Ascending aorta (tissue), 2 donors: ENCODE measurements at places on chromosomes 7 and 10.
A peak's percentile ranks its signal among the peaks of the same experiment; 100 is the strongest.

GRCh38 chr7:129247087-129247486, 22.3 kb downstream of the AHCYL2 start:
- no peak overlapping the region for H3K27ac ChIP-seq
- no peak overlapping the region for H3K4me3 ChIP-seq
- H3K4me1 ChIP-seq, result no peaks in the 10 kb centered on the region
- H3K27me3 ChIP-seq, result no peaks in the 10 kb centered on the region

DNA sequence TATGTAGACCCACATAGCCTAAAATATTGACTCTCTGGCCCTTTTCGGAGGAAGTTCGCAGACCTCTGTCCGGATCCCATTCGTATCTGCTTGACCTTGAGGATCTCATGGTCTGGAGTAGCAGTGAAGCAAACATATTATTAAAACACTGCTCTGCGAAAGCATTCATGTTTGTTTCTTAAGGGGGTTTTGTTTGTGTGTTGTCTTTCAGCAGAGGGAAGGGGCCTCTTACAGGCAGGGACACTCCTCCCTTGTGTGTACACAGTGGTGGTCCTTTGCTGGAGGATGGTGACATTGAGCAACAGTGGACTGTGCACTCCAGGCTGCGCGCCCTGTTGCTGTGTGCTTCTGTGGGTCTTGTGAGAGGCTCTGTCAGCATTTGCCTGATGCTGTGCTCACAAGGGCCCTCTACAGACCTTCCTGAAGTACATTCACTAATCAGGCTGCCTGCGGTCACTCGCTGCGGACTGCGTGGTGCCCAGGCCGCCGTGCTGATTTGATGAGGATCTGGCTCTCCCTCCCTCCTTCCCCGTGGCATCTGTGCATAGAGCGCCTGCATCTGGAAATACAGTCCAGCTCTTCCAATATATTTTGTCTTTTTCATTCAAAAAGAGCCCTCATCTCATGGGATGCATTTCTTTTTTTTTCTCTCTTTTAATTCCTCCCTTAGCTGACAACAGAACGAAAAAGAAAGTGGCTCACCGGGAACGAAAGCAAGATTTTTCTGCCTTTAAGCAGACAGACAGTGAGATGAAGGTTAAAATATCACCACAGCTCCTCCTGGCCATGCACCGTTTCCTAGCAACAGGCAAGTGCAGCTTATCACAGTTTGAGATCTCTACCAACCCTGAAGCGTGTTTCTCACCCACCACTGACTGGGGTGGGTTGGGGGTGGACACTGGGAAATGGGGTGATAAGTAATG, 135.8 kb downstream of the CNNM2 start:
- H3K27me3 ChIP-seq, result no peaks in the 10 kb centered on the region
- H3K36me3 ChIP-seq, result no peaks in the 10 kb centered on the region
- H3K4me1 ChIP-seq, result peaks cover 22% of the 10 kb centered on the region
- peak overlapping the region; percentile 46 for H3K4me3 ChIP-seq
- H3K27ac ChIP-seq, result peak overlapping the region; percentile 28
- DNase-seq, result peak; percentile 89

DNA sequence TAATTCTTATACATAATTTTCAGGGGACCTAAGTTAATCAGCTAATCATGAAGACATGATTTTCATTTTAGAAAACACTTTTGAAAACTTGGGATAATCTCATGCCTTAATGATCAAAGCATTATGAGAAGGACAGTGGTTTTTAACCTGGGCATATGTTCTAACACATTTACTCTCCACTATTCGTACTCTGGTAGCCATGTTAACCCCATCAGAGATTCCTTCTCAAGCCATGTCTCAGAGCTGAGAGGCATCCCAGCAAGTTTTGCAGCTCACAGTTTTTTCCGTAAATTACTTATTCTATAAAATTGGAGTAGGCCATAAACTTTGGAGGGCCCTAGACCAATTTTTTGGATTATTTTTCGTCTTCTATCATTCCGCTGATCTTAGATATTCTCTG, 15.7 kb downstream of the AKR1C1 start:
- no peaks in the 10 kb centered on the region for H3K4me1 ChIP-seq
- no peaks in the 10 kb centered on the region for H3K27me3 ChIP-seq
- H3K27ac ChIP-seq, result no peak overlapping the region
- H3K4me3 ChIP-seq, result no peak overlapping the region
- H3K36me3 ChIP-seq, result peaks cover 6% of the 10 kb centered on the region

DNA sequence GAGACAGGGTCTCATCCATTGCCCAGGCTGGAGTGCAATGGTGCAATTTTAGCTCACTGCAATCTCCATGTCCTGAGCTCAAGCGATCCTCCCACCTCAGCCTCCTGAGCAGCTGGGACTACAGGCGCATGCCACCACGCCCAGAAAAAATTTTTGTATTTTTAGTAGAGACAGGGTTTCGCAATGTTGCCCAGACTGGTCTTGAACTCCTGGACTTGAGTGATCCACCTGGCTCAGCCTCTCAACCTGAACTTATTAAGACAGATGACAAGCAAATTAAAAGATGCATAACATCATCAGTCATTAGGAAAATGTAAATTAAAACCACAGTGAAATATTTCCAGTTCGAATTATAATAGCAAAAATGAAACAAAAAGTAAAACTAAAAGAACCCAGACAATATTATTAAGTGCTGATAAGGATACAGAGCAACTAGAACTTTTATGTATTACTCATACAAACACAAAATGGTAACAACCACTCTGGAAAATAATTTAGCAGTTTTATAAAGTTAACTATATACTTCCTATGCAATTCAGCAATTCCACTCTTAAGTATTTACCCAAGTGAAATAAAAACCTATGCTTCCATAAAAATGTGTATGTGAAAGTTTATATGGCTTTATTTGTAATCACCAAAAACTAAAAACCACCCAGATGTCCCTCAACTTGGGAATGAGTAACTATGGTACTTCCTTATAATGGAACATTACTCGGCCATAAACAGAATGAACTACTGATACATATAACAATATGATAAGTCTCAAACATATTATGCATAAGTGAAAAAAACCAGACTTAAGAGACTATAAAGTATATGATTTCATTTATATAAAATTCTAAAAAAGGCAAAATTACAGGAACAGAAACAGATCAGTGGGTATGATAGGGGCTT, 15.3 kb downstream of the ZFAND4 start:
- no peak for DNase-seq
- no peak overlapping the region for H3K27ac ChIP-seq

GRCh38 chr7:78587443-78588044, 789.0 kb downstream of the PHTF2 start:
- no peak overlapping the region for H3K4me3 ChIP-seq
- no peaks in the 10 kb centered on the region for H3K36me3 ChIP-seq
- no peak for DNase-seq
- H3K4me1 ChIP-seq, result no peaks in the 10 kb centered on the region

DNA sequence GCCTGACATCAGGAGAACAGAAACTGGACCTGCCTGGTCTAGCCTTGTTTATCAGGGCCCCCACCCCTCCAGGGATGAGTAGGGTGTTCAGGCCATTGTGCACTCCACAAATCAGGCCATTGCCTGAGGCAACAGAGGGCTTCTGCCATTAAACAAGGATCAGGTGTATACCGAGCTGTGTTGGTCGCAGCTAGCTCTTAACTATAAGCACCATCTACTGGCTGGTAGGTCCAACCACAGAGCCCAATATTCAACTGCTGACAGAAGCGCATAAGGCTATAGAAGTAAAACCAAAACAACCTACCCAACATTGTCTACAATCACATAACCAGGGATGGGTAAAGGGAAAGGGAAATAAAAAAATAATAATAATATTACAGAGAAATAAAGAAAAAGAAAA, 451.7 kb upstream of the TEX47 start:
- no peaks in the 10 kb centered on the region for H3K4me1 ChIP-seq
- no peak for DNase-seq
- no peak overlapping the region for H3K4me3 ChIP-seq
- H3K27me3 ChIP-seq, result no peaks in the 10 kb centered on the region
- H3K36me3 ChIP-seq, result no peaks in the 10 kb centered on the region

- DNase-seq, result no peak
- H3K4me1 ChIP-seq, result no peaks in the 10 kb centered on the region
- H3K27ac ChIP-seq, result no peak overlapping the region
- H3K27me3 ChIP-seq, result no peaks in the 10 kb centered on the region
- no peak overlapping the region for H3K4me3 ChIP-seq
These were observed 12.9 kb upstream of the FIGNL1 start for GRCh38 chr7:50463035-50463434.

- DNase-seq, result peak; percentile 64
- H3K4me1 ChIP-seq, result peaks cover 15% of the 10 kb centered on the region
- no peaks in the 10 kb centered on the region for H3K27me3 ChIP-seq
- no peaks in the 10 kb centered on the region for H3K36me3 ChIP-seq
- H3K4me3 ChIP-seq, result peak overlapping the region; percentile 98
These were observed 839 bp downstream of the IKZF5 start for GRCh38 chr10:123007558-123008354.

DNA sequence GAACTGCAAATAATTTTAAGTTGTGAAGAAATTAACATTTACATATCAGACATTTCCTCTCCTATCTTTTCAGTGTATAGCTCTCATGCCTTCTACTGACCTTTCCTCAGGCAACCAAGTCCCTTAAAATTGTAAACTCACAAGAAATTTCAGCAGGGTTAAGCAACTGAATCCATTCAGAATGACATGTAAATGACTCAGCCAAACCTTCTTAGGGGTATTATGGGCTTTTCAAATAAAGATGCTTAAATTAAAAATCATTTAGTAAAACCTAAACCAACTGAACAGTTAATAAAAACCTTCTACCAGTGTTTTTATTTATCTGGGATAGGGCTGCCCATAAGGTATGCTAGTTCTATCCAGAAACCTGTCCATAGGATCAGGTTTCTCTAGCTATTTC, 20.7 kb downstream of the WAPL start:
- H3K27me3 ChIP-seq, result no peaks in the 10 kb centered on the region
- peaks cover 18% of the 10 kb centered on the region for H3K4me1 ChIP-seq
- H3K27ac ChIP-seq, result no peak overlapping the region
- DNase-seq, result no peak
- H3K36me3 ChIP-seq, result peaks cover 35% of the 10 kb centered on the region
- H3K4me3 ChIP-seq, result no peak overlapping the region

DNA sequence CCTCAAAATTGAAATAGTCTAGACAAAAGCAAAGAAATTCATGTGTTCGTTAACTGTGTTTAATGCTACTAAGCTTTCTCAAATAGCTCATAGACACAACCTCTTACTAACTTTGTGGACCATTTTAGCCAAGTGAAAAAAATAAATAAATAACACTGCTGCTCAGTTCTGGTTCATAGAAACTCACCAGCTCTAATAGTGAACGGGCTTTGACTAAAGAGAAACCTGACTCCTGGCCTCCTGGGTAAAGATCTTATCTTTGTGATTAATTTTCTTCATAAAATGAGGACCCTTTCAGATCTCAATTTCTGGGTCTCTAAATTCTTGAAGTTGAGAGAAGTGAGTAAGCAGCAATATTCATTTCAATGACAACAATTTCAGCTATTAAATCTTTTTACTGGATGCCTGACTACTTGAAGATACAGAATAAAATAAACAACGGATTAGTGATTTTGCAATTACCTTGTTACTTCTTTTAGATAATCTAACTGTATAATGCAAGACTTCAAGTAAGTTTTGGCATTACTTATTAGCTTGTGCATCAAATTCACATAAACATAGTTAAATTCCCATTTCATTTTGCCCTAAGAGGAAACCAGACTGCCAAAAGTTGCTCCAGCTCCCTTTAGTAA, 3.1 kb downstream of the CADPS2 start:
- H3K36me3 ChIP-seq, result no peaks in the 10 kb centered on the region
- no peak for DNase-seq
- H3K4me3 ChIP-seq, result no peak overlapping the region

DNA sequence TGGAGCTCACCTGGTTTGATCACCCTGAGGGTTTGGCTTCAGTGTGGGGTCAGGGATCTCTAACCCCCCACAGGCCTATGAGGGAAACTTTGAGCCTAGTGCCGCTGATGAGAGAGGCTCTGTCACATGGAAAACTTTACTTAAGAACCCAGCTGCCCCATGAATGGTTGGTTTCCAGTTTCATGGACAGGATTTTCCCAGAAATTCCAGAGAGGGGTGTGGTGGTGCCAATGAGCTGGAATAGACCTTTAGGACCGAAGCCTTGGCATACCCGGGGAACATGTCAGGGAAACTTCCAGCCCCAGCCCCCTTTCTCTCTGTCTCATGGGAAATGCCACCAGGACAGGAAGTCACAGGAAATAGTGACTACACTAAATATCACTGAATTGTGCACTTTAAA, 36.9 kb downstream of the AKR1B1 start:
- DNase-seq, result no peak
- no peaks in the 10 kb centered on the region for H3K36me3 ChIP-seq
- no peaks in the 10 kb centered on the region for H3K27me3 ChIP-seq
- H3K27ac ChIP-seq, result no peak overlapping the region
- H3K4me3 ChIP-seq, result no peak overlapping the region

DNA sequence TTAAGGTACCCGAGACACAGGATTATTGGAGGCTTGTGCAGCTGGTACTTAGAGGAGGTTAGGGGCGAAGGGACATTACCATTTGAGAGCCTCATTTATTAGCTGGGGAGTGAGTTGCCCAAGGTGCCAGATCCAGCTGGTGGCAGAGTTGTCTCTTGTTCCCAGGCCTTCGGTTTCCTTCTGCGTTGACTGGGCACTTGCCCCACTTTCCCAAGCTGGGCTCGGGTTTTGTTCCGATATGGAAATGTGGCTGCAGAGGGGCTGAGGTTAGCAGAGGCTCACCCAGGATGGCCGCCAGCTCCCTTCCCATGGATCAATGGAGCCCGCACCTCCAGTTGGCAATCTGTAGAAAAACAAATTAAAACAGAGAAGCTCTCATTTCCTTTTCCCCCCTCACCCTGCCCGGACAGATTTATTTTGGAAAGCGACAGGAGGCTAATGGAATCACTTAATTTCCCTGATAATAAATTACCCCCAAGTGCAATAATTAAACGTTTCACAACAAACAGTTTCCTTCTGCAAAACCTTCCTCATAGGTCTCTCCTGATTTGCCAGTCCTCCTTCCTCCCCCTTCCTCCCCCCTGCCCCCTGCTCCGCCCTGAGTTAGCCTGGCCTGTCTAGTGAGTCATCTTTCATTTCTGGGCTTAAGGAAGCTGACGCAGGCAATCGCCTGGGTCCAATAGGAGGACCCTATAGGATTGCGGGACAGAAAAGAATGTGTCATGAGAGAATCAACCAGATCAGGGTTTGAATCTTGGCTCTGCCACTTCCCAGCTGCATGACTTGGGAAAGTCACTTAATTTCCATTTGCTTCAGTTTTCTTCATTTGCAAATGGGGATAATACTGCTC, 51.7 kb downstream of the ADRA2A start:
- H3K4me3 ChIP-seq, result no peak overlapping the region
- H3K27me3 ChIP-seq, result no peaks in the 10 kb centered on the region
- DNase-seq, result no peak

DNA sequence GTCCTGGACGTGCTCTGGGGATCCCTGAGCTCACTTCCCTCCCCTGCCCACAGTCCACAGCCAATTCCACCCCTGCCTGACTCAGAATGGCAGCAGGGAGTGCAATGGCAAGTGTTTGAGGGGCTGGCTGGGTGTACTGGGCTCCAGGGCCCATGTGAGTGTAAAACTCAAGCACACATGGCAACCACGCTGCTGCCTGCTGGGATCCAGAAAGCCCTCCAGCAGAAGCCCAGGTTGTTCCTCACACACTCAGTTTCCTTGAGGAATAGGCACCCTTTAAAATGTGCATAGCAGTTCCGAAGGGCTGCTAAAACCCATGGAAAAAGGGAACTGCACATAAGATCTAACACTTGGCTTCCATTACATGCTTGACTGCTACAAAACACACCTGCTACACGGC, 11.3 kb upstream of the ATP6V0A4 start:
- no peaks in the 10 kb centered on the region for H3K27me3 ChIP-seq
- H3K4me3 ChIP-seq, result no peak overlapping the region
- H3K36me3 ChIP-seq, result no peaks in the 10 kb centered on the region
- H3K4me1 ChIP-seq, result no peaks in the 10 kb centered on the region
